H1 (cell line): ENCODE measurements at places on chromosomes 12 and 14.

- no peak for DNase-seq
These were observed 76.6 kb upstream of the TMPO start for GRCh38 chr12:98438656-98439230.

GRCh38 chr14:66395300-66395699 is 90.9 kb upstream of the CCDC196 start:
- no peak for DNase-seq

DNA sequence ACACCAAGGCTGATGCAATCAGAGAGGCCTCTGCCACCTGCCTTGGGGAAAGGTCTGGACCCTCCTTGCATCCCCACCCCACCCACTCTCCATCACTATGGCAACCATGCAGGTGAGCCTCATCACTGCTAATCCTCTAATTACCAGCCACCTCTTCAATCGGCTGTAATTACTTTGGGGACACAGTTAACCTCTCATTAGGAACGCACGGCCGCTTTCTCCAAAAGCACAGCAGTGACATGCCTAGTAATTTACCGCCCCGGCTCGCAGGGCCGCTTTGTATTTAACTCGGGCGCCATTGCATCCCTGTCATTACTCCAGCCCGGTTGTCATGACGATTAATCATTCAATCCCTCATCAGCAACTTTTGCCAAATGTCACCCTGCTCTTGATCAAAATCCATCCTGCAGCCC is 36.3 kb upstream of the FAM222A start:
- no peak for DNase-seq

GRCh38 chr12:106130474-106131113 is 8.2 kb downstream of the NUAK1 start:
- DNase-seq, result no peak

- DNase-seq, result no peak
These were observed 57.0 kb downstream of the ADCK1 start for GRCh38 chr14:77856941-77857340.

DNA sequence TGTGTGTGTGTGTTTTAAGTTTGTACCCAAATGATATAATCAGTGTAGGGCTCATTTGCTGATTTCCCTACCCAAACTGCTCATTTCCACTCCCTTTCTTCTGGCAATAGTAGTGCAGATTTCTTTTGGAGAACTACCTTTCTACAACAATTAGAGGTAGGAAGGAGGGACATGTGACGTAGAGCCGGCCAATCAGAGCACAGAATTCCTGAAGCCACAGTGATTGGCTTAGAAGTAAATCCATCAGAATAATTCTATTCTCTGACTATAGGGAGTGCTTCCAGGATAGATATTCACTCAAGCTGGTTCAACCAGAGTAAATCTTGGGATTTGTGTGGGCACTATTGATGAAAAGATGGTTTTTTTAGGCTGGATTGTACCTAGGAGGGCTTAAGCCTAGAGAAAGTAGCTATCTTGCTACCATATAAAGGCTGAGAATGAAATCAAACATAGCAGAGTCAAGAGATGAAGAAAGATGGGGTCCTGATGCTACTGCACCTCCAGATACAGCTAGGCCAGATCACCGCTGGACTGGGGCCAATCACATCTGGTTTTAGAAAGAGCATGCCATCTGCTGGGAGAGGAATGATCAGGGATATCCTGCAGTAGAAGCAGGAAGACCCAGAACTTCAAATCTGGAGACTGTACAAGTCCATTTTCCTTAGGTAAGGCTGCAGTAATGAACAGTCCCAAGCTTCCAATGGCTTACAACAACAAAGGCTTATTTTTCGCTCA is 54.1 kb upstream of the NUAK1 start:
- DNase-seq, result no peak

DNA sequence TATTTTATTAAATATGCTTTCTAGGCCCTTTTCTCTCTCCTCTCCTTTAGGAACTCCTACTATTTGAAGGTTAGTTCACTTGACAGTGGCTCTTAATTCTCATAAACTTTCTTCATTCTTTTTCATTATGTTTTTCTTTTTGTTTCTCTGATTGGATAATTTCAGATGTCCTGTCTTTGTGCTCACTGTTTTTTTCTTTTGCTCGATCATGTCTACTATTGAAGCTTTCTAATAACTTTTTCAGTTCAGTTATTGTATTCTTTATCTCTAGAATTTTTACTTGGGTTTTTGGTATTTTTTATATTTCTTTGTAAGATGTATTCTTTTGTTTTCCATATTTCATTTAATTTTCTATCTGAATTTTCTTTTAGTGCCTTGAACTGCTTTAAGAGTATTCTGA is 215.0 kb downstream of the PLCZ1 start:
- DNase-seq, result no peak

GRCh38 chr12:110426406-110426805 is 22.9 kb upstream of the ANAPC7 start:
- no peak for DNase-seq

GRCh38 chr12:10153271-10154144 is 18.4 kb downstream of the OLR1 start:
- DNase-seq, result peak; percentile 61

DNA sequence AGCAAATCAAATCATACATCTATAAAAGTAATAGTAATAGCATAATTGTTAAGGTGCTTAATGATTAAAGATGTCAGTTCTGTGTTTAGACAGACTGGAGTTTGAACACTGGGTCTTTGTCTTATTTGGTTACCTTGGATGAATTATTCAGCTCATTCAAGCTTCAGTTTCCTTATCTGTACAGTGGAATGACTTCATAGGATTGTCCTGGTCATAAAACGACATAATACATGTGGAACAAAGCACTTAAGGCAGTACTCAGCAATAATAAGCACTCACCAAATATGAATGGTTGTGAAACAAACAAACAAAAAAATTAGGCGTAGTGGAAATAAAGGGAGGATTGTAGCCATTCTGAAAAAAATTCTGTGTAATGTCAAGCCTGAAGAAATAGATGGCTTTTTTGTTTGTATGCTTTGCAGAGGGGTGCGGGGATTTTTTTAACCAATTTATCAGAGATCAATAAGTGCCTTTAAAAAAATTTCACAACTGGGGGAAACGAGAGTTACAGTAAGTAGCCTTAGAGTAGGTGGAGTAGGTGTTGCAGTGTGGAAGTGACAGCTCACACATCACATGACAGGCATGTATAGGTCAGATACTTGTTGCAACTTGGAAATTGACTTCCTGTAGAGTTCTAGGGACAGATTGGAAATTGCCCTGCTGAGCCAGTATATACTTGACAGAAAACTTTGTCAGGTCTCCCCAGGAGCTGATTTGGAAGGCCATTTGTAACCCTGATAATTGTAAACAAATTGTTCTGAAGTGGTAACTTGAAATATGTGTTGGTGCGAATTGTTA is 157.7 kb downstream of the SLC15A5 start:
- DNase-seq, result no peak

DNA sequence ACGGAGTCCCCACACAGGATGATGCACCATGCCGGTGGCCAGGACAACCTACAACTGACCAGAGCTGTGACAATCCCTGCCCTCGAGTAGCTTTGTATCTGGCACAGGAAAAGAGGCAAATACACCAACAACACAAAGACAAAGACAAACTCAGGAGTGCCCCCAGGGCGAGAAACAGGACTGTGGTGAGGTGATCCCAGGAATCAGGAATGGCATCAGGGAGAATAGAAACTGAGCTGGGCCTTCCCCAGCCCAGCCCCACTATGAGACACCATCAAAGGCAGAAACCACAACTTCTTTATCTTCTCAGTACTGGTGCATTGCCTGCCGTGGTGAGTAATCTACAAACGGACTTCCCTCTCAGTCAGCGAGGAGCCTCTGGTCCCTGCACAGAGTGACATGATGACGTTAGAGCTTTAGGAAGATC is 157.7 kb downstream of the TTC7B start:
- DNase-seq, result peak; percentile 30

- no peak for DNase-seq
These were observed 13.1 kb upstream of the RIN3 start for GRCh38 chr14:92500491-92500941.

- DNase-seq, result no peak
These were observed at the start of gene SPX for GRCh38 chr12:21526053-21526452. Gene SPX (plus strand): TSS chr12:21526296. CDS start chr12:21526473, 177 bp downstream.

- no peak for DNase-seq
These were observed 5.5 kb downstream of the TBK1 start for GRCh38 chr12:64457466-64457865.

- no peak for DNase-seq
These were observed 2.8 kb upstream of the TSPAN8 start for GRCh38 chr12:71160585-71160984.
